ACHN (cell line): ENCODE measurements at places on chromosomes 4 and X.

- no peak for DNase-seq
Observed at GRCh38 chr4:106569146-106570031, 200.8 kb upstream of the GIMD1 start.

DNA sequence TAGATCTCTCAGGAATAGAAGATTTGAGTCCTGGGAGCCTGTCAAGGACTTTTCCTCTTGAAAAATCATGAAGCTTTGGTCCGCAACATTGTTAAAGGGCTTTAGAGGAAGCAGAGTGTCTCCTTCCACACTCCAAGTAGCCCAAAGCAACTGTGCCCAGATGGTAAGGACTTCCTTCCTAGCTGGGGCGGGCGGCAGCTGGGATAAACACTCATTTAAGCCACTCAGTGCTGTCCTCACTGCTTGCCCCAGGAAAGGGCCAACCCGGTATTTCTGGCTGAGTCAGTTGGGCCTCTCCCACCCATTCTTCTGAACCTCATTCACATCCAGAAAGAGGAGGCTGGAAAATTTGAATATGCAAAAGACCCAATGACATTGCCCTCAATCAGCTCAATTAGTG, 144.3 kb downstream of the CHIC2 start:
- DNase-seq, result no peak

DNA sequence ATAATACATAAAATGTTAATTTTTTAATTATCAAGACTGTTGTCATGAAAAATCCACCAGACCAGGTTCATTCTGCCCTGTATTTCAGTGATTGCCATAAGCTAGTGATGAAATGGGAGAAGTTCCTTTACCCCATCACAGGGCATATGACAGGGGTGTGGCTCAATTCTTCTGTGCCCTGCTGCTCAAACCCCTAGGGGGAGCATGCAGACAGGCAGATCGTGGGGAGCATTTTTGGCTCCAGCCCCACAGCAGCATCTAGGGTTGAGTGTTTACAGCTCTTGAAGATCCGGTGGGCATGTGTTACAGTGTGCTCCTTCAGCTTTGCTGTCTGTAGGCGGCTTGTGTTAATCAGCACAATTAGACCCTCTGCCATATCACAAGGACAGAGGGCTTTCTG, 700.7 kb downstream of the PCDH18 start:
- DNase-seq, result no peak

DNA sequence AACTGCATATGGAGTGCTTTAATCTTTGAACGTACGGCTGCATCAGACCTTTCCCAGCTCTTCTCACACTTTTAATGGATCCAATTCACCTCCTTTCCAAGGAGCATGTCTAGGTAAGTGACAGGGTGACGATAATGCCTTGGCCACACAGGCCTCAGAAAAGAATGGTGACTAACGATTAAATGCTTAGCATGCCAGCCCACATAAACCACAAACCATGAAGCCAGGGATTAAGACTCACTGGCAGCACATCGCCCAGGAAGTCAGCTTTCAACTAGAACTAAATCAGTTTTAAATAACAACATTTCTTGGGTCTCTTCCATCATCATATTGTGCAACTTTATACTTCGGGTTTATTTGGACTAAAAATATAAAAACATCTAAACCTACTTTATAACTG, 28.7 kb downstream of the INPP4B start:
- peak; percentile 62 for DNase-seq

DNA sequence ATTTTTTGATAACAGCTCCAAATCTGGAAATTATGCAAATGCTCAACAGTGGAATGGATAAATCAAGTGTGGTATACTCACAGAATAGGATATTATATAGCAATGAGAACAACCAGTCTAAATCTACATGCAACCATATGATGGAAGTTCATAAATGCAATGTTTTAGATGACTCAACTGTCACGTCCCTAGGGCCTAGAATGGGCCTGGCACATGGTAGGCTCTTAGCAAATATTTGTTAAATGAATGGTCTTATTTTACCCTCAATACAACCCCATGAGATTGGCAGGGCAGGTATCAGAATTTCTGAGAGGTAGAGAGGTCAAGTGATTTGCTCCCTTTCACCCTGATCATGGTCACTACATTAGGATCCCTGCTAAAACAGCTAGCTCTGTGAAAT, 14.6 kb upstream of the NKX3-2 start:
- no peak for DNase-seq

DNA sequence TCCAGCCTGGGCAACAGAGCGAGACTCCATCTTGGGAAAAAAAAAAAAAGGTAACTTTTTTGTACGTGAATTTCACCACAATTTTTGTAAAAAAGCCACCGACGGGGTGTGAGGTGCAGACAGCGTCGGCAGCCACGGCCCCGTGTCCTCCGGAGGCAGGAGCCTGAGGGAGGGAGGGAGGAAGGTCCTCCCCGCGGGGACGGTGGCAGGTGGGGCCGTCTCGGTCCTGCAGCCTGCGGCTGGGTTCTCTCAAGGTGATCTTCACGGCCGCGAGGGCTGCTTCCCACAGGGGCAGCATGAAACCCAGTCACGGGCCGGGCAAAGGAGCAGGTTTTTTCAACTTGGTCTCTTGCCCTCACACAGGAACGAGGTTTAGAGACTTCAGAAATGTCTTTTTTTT, 14.0 kb downstream of the PLCXD1 start:
- no peak for DNase-seq

DNA sequence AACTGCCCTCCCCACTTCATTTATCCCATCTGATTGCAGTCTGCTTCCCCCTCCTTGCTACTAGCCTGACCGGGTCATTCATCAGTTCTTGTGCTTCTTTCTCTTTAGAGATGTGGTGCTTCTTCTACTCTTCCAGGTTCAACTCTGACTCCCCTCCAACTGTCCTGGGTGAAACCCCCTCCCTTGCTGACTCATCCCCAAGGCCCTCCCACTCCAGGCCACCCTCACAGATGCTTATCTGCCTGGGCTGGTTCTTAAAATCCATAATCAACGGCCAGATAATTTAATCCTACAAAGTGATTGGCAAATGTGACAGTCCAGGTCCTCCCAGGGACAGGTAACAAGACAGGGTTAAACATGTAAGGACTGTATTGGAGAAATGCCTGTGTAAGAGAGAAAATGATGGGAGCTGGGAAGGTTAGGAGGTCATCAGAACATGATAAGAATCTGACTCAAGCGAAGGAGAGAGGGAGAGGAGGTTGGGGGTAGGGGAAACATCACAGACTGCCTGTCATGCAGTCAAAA, 182.8 kb upstream of the C1QTNF7 start:
- no peak for DNase-seq

GRCh38 chr4:67332627-67333026, 212.7 kb downstream of the CENPC start:
- peak; percentile 29 for DNase-seq

GRCh38 chrX:21779095-21779494, 21.2 kb upstream of the SMPX start:
- no peak for DNase-seq

DNA sequence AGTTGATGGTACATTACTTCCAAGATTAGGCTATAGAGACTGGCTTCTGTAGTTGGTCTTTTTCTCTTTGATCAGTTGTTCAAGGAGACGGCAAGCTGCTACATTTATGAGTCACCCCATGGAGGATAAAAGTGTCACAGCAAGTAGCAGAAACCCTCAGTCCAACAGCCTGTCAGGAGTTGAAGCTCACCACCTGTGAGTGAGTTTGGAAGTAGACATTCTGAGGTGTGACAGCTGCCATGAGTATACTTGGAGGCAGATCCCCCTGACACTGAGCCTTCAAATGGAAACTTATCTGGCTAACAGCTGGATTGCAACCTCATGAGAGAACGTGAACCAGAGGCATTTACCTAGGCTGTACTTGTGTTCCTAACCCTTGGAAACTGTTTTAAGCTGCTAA, 68.0 kb downstream of the CCNG2 start:
- no peak for DNase-seq

DNA sequence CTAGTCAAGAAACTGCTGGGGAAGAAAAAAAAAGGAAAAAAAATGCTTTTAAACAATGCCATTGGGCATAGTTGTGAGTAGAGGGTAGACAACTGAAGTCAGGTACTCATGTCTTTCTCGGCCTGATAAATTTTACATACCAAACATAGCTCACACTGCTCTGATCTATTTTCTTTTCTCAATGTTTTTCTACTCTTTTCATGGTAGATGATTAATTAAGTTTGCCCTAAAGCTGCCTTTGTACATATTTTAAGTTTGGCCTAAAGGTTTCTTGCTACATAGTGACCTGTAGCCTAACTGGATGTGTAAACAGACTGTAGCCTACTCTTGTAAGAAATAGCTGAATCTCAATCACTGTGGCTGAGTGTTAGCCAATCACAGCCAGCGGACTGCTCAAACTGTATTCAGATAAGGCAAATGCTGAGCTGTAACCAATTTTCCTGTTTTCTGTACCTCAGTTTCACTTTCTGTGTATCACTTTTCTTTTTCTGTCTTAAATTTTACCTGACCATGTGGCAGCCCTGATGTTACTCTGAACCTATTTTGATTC, 121.0 kb downstream of the PCDH10 start:
- no peak for DNase-seq

DNA sequence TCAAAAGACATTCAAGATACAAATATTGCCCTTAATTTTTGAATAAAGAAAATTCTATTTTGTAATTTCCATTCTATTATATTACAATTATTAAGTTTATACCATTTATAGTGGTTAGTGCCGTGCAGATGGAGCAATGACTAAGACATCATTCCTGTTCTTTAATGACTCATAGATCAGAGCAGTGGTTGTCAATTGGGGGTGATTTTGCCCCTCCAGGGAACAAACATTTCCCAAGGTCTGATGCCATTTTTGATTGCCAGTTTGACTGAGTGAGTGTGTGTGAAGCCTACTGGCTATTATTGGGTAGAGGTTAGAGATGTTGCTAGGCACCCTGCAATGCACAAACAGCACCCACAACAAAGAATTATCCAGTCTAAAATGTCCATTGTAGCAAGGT, 97.9 kb upstream of the DDIT4L start:
- DNase-seq, result no peak

- peak; percentile 41 for DNase-seq
Observed at GRCh38 chr4:48910511-48910910, 3.9 kb upstream of the OCIAD2 start.

- no peak for DNase-seq
Observed at GRCh38 chr4:99383833-99384392, 31.4 kb upstream of the ADH1C start.

- DNase-seq, result no peak
Observed at GRCh38 chr4:118357601-118358000, 4.8 kb upstream of the PRSS12 start.

- DNase-seq, result no peak
Observed at GRCh38 chr4:14247767-14248166, 620.2 kb upstream of the BOD1L1 start.

DNA sequence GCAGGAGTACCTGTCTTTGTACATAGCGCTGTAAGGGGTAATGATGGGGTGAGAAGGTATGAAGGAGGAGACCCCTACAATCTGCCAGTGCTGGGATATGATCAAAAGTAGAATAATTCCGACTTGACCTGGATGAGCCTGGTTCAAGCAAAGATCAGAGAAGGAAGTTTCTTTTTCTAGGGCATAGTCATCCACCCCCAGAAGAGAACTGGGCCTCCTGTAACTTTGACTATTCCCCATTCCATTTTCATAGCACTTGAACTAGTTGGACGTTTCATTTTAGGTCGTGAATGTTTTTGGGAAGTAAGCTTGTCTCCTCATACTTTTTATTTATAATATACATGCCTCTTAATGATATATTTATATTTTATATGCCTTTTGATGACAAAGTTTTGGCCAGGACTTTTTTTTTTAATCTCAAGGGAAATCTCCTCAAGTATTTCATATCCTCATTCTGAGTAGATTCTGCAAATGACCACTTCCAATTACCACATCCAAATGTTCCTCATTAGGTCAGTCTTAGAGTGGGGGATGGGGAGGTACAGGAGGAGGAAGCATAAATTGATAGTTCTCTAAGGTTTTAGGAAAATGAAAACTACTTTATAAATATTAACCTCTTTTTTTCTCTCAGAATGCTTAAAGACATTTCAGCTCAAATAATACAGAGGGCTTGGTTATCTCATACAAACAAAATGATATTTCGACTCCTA, 3.5 kb downstream of the CXorf58 start:
- DNase-seq, result no peak

DNA sequence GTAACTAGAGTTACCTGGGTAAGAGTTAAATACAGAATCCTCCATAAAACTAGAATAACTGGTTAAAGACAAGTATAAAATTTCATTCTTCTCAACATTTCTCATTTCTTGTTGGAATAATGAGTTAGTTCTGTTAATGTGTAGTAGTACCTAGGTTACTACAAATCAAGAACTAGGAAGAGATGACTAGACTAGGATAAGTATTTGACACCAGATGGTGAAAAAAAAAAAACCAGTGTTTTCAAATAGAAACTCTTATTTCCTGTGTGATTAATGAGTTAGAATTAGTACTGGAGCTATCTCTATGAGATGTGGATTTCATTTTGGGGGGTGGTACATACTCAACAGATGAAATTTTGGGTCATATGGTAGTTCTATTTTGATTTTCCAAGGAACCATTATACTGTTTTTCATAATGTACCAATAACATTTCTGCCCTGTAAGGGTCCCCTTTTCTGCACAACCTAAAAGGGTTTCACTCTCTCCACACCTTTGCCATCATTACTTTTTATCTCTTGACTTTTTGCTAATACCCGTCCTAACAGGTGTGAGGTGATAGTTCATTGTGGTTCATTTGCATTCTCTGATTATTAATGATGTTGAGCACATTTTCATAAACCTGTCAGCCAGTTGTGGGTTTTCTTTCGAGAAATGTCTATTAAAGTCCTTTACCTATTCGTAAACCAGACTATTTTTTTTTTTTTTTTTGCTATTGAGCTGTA, 1.7 kb upstream of the VCX start:
- DNase-seq, result no peak

GRCh38 chr4:157226035-157226434, 5.5 kb downstream of the GRIA2 start:
- no peak for DNase-seq

- no peak for DNase-seq
Observed at GRCh38 chr4:80500613-80501012, 165.1 kb downstream of the CFAP299 start.

DNA sequence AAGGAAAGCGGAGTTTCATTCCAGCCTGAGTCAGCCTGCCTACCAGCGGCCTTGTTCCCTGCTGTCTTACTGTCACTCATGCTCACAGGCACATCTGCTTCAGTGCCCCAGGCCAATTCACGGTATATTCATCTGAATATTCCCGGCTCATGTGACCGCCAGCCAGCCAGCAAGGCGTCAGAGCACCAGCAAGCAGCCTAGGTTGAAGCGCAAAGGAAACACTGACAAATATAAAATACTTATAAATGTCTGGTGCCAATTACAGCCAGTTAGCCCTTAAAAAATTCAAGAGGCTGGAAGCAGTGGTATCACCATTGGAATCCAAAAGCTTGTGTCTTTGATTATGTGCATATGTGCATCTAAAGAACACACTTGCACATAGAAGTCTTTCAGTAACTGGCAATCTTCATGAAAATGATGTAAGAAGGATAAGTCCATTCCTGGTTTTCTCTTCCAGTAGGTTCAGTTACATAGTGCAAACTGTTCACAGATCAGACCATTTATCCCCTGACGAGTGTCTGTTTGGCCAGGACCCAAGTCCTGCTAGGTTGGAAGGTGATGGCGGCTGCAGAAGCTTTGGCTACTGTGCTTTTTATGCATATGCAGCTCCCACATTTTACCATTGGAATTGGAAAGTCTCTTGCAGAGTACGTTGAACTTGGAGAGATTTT, 61.3 kb downstream of the LUZP4 start:
- DNase-seq, result no peak

GRCh38 chrX:154368630-154369448, 5.6 kb downstream of the FLNA start:
- DNase-seq, result peak; percentile 70
